ENCODE measurements at places on chromosomes 5 and 9.

GRCh38 chr5:60997721-60998120 lies 52.7 kb downstream of the NDUFAF2 start:
- DNase-seq, result no peak

DNA sequence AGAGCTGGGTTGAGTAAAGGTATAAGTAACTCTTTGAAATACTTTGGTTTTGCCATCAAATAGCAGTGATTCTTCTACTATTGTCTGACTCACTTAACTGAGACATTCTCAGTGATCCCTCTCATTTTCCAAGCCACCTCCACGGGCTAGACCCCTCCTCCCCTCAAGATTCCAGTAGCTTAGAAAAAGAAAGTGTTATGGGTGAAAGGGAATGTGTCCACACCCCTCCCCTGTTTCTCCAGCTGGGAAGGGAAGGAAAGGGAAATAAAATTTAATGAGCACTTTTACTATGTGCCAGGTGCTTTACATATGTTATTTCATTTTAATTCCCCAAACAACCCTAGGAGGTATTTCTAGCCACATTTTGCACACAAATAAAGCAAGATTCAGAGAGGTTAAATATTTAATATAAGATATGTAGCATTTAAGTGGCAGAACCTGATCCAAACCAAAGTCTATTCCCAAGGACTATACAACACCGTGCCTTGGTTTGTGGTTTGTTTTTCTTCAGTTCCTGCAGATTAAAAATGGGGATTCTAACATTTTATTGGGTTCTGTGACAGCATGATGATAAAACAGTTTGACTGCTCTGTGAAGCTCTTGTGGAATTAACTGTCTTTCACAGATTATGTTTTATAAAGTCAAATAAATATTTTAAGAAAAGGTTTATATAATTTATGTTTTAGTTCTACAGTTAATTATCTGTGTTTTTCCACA lies 135.9 kb downstream of the ZSWIM6 start:
- no peak for DNase-seq

- no peak for DNase-seq
These were observed 124.7 kb downstream of the TMC1 start for GRCh38 chr9:72646061-72646460.

- DNase-seq, result peak; percentile 43
These were observed 118.6 kb downstream of the RGS3 start for GRCh38 chr9:113581865-113582697.

DNA sequence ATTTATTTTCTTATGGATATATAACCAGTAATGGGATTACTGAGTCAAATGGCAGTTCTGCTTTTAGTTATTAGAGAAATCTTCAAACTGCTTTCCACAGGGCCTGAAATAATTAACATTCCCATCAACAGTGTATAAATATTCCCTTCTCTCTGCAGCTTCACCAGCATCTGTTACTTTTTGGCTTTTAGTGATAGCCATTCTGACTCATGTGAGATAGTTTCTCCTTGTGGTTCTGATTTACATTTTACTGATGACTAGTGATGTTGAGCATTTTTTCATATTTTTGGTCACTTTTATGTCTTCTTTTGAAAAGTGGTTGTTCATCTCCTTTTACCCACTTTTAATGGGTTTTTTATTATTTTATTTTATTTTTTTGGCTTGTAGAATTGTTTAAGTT lies 1290.3 kb upstream of the CDH9 start:
- no peak for DNase-seq

- no peak for DNase-seq
These were observed 24.0 kb downstream of the SYK start for GRCh38 chr9:90825586-90825985.

GRCh38 chr5:151202381-151203139 lies 21.3 kb downstream of the CCDC69 start:
- no peak for DNase-seq

DNA sequence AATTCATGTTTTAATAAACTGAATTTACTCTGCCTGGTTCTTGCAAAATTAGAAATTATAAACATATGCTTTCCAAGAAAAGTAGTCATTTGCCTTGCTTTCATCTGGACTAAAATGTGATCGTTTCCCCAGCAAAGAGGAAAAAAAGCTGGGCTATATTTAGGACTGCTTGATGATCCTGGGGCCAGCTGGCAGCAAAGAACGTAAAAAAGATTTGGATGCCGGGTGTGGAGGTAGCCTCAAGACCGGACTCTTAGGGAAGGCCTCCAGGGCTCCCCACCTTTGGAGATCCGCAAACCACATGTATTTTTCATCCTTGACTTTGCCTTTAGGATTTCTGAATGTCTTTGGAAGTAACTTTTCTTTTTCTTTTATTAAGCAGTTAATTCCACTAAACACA lies 156.1 kb upstream of the SEMA6A start:
- DNase-seq, result no peak

GRCh38 chr5:45862763-45863162 lies 166.6 kb upstream of the HCN1 start:
- DNase-seq, result no peak

DNA sequence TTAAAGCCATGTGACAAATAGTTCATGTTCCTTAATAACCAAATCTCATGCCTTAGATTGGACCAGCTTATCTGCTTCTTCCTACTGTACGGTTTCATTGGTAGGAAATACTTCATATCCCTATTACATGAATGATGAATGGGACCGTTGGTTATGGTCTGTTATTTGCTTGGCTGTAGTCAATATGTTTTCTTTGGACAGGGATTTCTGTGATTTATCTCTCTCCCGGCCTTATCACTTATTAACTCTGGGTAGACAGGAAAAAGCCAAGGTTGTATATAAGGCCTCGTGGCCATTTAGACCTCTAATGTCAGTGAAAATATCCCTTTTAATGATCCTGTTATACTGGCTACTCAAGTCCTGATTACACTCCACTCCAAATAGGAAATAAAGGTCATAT lies 330.6 kb downstream of the EBF1 start:
- DNase-seq, result no peak

- no peak for DNase-seq
These were observed 13.8 kb downstream of the BARHL1 start for GRCh38 chr9:132596200-132596599.

DNA sequence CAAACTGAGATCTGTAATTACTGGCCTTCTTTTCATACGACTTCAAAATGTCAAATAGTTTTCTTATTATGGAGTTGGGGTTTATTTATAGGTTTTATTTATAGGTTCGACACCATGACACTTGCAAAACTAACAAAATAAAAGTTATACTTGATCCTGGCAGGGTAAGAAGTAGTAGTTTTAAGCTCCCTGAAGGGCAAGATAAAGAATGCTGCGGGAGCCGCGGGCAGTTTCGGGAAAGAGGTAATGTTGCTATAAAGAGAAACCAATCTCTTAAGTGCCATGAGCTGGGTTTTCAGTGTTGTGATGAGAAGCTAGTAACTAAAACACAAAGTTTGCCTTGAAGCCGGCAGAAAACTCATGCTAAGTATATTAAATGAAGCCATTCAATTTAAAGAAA lies 24.8 kb downstream of the PTPN3 start:
- DNase-seq, result no peak

Measured in activated CD8-positive, alpha-beta memory T cell treated with anti-CD3 and anti-CD28 coated beads for 4 hours (primary cell).